Activated CD4-positive, alpha-beta T cell treated with anti-CD3 and anti-CD28 coated beads, Interleukin-2, amount 10 ng/mL, durations not matched to agents 7 days and 5 days (primary cell): ENCODE measurements at places on chromosomes 2 and 18.
A peak's percentile ranks its signal among the peaks of the same experiment; 100 is the strongest.

DNA sequence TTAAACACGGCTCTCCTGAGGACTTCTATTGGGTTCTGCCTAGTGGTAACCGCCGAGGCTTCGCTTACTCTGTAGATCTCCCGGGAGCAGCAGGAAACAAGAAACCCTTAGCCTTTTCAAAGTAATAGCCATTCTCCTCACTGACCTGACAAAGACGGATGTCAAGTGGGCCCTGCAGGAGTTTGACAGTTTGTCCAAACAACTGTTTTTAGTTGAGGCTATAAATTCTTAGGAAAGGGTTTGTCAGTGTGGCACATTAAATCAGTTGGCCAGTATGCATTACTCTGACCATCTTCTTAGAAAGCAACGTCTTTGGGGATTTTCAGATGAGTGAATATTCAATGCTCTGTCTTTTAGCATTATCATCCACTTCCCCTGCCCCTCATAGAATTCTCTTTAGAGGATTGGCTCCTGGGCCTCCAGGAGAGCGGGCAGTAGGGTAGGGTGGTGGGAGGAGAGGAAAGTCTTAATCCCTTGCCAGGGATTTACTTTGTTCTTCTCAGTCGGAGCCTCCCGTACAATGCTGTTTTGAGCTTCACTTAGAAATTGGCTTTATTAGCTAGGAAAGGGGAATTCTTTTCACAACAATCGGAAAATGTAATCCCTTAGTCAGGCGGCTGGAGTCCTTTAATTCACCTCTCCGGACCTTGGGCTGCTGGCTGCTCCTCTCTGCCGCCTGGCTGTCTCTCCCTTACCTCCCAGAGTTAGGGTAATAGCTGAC lies 13.3 kb upstream of the C18orf32 start:
- no peaks in the 10 kb centered on the region for H3K4me1 ChIP-seq
- no peak overlapping the region for H3K27ac ChIP-seq
- H3K27me3 ChIP-seq = peaks cover 13% of the 10 kb centered on the region
- DNase-seq = no peak
- H3K4me3 ChIP-seq = no peak overlapping the region

DNA sequence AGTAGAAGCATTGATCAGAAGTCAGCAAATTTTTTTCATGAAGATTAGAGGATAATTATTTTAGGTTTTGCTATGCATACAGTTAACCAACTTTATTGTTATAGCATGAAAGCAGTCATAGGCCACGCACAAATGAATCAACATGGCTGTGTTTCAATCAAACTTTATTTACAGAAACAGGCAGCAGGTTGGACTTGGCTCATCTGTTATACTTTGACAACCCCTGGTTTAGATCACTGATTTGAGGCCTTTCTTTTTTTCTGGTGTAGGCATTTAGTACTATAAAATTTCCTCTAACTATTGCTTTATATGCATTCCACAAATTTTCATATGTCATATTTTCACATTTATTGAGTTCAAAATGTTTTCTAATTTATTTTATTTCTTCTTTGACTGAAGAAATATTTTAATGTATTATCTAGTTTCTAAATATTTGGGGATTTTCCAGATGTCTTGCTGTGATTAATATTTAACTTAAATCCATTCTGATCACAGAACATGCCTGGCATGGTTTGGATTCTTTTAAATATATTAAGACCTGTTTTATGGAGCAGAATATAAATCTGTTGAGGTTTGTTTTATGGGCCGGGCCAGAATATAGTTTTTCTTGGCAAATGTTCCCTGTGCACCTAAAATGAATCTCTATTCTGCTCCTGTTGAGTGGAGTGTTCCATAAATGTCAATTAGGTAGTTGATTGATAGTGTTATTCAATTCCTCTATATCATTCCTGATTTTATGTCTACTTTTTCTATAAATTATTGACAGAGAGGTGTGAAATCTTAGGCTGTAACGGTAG lies 116.3 kb upstream of the KLHL29 start:
- no peaks in the 10 kb centered on the region for H3K4me1 ChIP-seq
- no peaks in the 10 kb centered on the region for H3K36me3 ChIP-seq
- H3K4me3 ChIP-seq = no peak overlapping the region
- H3K27ac ChIP-seq = no peak overlapping the region

GRCh38 chr18:59271606-59272220 lies 1.5 kb downstream of the RAX start:
- H3K27me3 ChIP-seq = peaks cover 85% of the 10 kb centered on the region
- peaks cover 34% of the 10 kb centered on the region for H3K4me1 ChIP-seq
- no peak overlapping the region for H3K4me3 ChIP-seq
- DNase-seq = no peak

GRCh38 chr2:156430980-156431358 lies 5.2 kb upstream of the GPD2 start:
- H3K27ac ChIP-seq = no peak overlapping the region
- H3K36me3 ChIP-seq = no peaks in the 10 kb centered on the region
- peaks cover 20% of the 10 kb centered on the region for H3K4me1 ChIP-seq
- no peak for DNase-seq

- H3K27me3 ChIP-seq = peaks cover 26% of the 10 kb centered on the region
- peaks cover 63% of the 10 kb centered on the region for H3K4me1 ChIP-seq
- H3K27ac ChIP-seq = peak within 1 kb of the TSS; percentile 98
- DNase-seq = peak; percentile 87
- H3K4me3 ChIP-seq = peak within 1 kb of the TSS; percentile 99
- H3K36me3 ChIP-seq = peaks cover 21% of the 10 kb centered on the region
Measured at GRCh38 chr18:75209129-75209950, at the start of gene PTGR3. TSS of gene PTGR3 (minus strand) at chr18:75209139. CDS start at chr18:75209058, 81 bp downstream.

GRCh38 chr2:64024259-64024949 lies 5.2 kb upstream of the VPS54 start:
- DNase-seq = no peak
- H3K4me1 ChIP-seq = peaks cover 44% of the 10 kb centered on the region
- H3K27me3 ChIP-seq = no peaks in the 10 kb centered on the region

- no peaks in the 10 kb centered on the region for H3K4me1 ChIP-seq
- DNase-seq = no peak
- H3K36me3 ChIP-seq = peaks cover 42% of the 10 kb centered on the region
- H3K27me3 ChIP-seq = no peaks in the 10 kb centered on the region
Measured at GRCh38 chr2:208300847-208301618, 35.0 kb downstream of the PIKFYVE start.

- H3K4me3 ChIP-seq = no peak overlapping the region
- no peak for DNase-seq
- H3K36me3 ChIP-seq = peaks cover 68% of the 10 kb centered on the region
- peak overlapping the region; percentile 47 for H3K27ac ChIP-seq
- peaks cover 47% of the 10 kb centered on the region for H3K4me1 ChIP-seq
Measured at GRCh38 chr2:37148325-37148724, 8.5 kb downstream of the EIF2AK2 start.

GRCh38 chr2:197972061-197972460 lies 167.7 kb downstream of the PLCL1 start:
- no peak for DNase-seq
- no peaks in the 10 kb centered on the region for H3K4me1 ChIP-seq
- H3K36me3 ChIP-seq = no peaks in the 10 kb centered on the region
- no peaks in the 10 kb centered on the region for H3K27me3 ChIP-seq
- H3K27ac ChIP-seq = no peak overlapping the region

DNA sequence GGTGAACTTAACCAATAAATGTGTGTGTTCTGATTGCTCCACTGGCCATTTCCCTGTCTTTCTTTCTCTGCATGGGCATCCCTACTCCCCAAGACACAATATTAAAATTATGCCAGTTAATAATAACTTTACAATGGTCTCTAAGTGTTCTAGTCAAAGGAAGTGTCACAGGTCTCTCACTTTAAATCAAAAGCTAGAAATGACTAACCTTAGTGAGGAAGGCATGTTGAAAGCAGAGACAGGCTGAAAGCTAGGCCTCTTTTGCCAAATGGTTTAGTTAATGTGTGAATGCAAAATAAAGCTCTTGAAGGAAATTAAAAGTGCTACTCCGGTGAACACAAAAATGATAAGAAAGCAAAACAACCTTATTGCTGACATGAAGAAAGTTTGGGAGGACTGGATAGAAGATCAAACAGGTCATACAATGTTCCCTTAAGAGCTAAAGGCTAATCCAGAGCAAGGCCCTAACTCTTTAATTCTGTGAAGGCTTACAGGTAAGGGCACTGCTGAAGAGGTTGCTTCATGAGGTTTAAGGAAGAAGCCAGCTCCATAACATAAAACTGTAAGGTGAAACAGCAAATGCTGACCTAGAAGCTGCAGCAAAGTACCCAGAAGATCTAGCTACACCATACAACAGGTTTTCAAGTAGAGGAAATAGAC lies 44.0 kb upstream of the ARHGAP15 start:
- peak overlapping the region; percentile 26 for H3K27ac ChIP-seq
- no peak for DNase-seq
- no peaks in the 10 kb centered on the region for H3K36me3 ChIP-seq
- H3K4me3 ChIP-seq = no peak overlapping the region

- no peak overlapping the region for H3K27ac ChIP-seq
- H3K4me3 ChIP-seq = no peak overlapping the region
- no peaks in the 10 kb centered on the region for H3K4me1 ChIP-seq
- no peak for DNase-seq
- H3K36me3 ChIP-seq = no peaks in the 10 kb centered on the region
Measured at GRCh38 chr2:155412598-155412997, 714.1 kb downstream of the KCNJ3 start.

DNA sequence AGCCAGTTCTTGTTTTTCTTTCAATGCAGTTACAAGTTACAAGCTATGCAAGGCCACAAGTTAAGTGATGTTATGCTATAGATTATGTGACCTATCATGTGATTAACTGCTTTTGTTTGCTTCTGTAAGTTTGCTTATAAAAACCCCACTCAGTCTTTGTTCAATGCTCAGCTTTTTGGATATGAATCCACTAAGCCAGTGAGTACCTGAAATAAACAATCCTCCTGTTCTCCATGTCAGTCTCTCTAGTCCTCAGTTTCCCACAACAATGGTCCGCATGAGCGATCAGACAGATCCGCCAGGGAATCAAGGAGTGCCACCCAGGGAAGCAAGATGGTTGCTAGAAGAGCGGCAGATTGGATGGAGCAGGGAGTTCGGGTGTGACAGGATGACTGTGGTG lies 30.7 kb upstream of the ZNF236 start:
- no peak overlapping the region for H3K4me3 ChIP-seq
- no peak overlapping the region for H3K27ac ChIP-seq
- H3K27me3 ChIP-seq = peaks cover 16% of the 10 kb centered on the region
- DNase-seq = no peak
